ENCODE measurements at places on chromosomes 2 and 18.

DNA sequence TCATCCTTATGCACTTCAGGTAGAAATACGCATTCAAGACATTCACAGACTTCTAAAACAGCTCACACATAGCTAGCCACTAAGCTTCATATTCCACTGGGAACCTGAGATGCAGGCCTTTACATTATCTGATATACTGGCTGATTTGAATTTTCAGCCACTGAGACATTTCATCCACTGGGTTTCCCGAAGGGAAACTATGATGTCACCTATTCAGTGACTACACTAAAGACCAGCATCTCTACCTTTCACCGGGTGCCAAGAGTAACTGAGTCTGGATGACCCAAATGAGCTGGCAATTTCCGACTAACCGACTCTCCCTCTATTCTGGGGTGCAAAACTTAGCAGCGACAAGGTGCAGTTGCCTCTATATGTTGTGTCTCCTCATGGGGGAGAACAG, 31.8 kb upstream of the SP140L start:
- no peak for DNase-seq

GRCh38 chr2:121049131-121049530, 235.9 kb downstream of the TFCP2L1 start:
- no peak for DNase-seq

DNA sequence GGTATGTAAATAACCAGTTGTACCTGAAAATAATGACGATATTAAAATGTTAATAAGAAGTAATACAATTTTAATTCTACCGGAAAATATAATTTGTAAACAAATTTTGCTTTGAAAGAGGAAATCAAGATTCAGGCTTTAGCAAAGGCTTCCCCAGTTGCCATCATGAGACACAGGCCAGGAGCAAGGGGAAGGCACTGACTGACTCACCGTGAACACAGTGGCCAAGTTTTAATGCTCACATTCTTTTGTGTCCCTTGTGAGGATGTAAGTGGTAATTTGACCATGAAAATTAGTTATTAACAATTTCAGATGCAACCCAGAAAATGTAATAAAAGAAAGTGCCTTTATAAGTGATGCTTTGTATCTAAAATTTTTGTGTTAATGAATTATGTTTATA, 164.1 kb downstream of the GREB1L start:
- DNase-seq, result no peak

GRCh38 chr2:232170396-232170795, 208.2 kb upstream of the ALPP start:
- no peak for DNase-seq

GRCh38 chr2:73970850-73971471, 13.7 kb upstream of the TET3 start:
- no peak for DNase-seq

- no peak for DNase-seq
Observed at GRCh38 chr2:157182834-157183396, 74.6 kb upstream of the GALNT5 start.

DNA sequence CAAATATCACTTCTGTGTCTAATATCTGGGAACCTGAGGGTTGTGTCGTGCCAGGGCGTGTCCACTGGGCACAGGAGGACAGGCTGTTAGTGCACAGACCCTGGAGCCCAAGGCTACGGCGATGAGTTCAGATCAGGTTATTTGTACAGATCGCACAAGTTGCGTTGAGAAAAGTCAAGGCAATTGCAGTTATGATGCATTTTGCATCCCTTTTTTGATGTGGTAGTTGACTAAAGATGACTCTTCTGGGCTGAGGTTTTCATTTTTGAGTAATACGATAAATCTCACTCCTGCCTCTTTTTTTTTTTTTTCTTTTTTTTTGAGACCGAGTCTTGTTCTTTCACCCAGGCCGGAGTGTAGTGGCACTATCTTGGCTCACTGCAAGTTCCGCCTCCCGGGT, 7.2 kb downstream of the RBFA start:
- no peak for DNase-seq

DNA sequence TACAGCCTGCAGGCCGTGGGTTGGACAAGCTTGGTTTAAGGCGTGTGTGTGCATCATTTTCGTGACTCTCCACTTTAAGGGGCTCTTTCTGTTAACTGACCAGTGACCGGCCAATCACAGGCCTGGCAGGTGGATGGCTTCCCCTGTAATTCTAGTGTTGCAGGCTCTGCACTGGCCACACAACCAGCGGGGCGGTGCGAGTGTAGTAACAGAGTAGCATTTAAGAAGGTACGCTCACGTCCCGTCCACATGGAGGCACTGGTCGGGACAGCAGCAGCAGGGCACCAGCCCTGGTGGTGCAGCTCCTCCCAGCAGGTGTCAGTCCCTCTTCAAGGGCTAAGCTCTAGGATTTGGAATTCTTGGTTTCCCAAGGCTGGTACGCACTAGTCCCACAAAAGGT, 8.0 kb upstream of the ANO7 start:
- no peak for DNase-seq

DNA sequence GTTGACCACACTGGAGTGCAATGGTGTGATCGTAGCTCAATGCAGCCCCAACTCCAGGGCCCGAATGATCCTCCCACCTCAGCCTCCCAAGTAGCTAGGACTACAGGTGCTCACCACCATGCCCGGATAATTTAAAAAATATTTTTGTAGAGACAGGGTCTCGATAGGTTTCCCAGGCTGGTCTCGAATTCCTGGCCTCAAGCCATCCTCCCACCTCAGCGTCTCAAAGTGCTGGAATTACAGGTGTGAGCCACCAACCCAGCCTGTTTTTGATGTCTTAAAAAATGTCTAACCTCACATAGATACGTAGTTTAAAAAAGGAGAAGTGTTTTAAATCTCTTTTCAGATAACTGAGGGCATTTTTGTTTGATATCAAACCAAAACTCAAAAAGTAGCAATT, 37.6 kb downstream of the IMPA2 start:
- no peak for DNase-seq

GRCh38 chr2:159051661-159052060, 83.2 kb downstream of the TANC1 start:
- no peak for DNase-seq

DNA sequence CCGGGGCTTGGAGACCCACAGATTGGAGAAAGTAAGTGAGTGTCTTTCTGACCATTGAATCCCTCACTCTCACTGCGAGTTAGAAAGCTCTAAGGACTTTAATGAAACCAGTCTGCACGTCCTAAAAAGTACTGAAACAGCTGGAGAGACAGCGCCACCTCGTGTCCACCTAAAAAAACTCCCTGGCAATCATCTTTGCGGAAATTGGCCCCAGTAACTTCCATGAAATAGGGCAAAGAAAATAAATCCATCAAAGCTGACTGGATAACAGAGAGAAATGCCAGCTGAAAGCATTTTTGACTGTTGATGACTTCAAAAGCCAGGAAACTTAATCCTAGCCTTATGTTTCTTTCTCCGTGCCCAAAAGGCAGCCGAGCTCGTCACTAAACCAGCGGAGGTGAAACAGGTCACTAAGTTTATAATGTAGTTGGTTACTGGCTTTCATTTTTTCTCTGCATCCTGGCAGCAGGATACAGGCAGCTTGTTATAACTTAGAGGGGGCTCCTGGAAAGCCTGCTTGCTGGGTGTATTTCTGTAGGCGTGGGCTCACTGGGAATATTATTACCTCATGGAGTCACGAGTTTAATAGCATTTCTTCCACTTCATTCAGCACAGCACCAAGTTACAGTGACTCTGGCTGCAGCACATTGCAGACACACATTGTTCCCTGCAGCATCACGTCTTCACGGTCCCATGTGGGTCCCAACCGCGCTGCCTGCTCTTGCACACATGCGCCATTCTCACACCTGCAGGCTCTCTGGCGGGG, 266.5 kb downstream of the HRH4 start:
- DNase-seq, result peak; percentile 42

- DNase-seq, result no peak
Observed at GRCh38 chr2:202758604-202759003, 113.0 kb downstream of the ICA1L start.

- no peak for DNase-seq
Observed at GRCh38 chr2:128315122-128315828, 3.4 kb downstream of the HS6ST1 start.

DNA sequence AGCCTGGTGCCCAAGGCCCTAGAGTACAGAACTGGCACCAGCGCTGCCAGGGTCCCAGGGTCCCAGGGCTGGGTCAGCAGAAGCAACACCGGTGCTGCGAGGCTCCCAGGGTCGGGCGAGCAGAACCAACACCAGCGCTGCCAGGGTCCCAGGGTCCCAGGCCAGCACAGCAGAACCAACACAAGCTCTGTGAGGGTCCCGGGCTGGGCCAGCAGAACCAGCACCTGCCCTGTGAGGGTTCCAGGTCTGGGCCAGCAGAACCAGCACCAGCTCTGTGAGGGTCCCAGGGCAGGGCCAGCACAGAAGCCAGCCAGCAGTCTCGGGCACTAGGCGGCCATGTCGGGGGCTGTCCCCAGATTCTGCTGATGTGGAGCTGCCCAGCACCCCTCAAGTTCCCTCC, 93.1 kb downstream of the GALR1 start:
- DNase-seq, result no peak
